Non-pigmented ciliary epithelial cell (primary cell): ENCODE measurements at places on chromosomes 5 and 9.

DNA sequence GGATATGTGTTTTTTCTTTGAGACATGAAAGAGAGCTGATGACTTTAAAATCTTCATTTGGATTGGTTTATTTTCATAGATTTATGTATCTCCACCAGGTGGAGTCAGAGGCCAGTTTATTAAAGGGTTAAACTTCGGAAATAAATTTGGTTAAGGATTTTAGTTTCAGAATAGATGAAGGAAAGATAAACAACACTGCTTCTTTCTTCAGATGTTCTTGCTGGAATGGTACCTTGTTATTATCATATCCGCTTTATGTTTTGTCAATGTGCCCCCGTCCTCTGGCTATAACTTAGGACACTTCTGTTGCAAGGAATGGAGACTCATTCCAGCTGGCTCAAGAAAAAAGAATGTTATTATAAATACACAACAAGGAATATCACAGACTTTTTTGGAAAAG is 81.2 kb downstream of the ALDH1A1 start:
- DNase-seq = no peak

DNA sequence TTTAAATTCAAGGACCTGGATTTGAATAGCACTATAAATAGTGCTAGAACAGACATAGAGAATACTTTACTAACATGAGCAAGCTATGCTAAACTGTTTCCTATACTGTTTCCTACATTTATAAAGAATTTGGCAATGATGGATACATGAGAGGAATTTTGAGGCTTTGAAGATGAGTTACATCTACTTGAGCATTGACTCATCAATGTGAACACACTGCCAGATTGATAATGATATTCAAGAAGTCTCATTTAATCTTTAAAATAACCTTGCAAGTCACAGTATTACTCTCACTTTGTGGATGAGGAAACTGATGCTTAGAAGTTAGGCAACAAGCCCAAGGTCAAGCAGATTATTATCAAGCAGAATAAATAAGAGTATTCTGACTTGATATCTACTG is 281.9 kb downstream of the DNAH5 start:
- no peak for DNase-seq

- DNase-seq = peak; percentile 18
These were observed 69.2 kb upstream of the SH3GL2 start for GRCh38 chr9:17509701-17510100.

- no peak for DNase-seq
These were observed 22.8 kb downstream of the FPGS start for GRCh38 chr9:127825319-127826051.

DNA sequence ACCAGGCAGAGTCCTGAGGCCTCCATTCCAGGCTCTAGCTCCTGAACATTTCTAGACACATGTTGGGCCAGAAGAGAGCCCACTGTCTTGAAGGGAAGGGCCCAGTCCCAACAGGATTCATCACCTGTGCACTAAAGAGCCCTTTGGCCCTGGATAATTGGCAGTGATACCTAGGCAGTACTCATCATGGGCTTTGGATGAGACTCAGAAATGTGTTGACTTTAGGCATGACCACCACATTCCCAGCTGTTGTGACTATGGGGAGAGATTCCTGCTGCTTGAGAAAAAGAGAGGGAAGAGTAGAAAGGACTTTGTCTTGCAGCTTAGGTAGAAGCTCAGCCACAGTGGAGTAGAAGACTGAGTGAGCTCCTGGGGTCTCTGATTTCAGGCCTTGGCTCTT is 138.4 kb upstream of the DAPK1 start:
- no peak for DNase-seq
